ENCODE measurements at places on chromosomes 11 and 22.

- DNase-seq, result no peak
These were observed 24.8 kb upstream of the CLDN5 start for GRCh38 chr22:19548964-19549363.

GRCh38 chr11:128727320-128727719 is 33.4 kb downstream of the FLI1 start:
- DNase-seq, result no peak

DNA sequence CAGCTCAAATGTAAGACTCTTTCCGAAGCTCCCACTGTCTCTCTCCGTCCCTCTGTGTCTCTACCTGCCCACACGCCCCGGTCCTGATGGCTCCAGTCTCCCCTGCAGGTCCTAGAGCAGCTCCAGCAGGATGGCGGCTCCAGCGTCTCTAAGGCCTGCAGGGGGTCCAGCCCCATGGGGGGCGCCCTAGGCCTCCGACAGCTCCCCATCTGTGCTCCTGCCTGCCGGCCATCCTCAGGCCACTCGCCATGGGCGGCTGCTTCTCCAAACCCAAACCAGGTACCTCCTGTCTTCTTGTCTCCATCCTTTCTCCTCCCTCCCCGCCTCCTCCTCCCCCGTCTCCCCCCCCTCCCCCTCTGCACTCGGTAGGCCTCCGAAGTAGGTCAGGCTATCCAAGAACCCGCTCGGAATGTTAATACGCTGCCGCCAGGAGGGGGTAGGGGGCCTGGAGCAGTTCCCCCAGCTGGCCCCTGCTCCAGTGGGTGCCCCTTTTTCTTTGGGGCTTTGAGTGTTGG is 699 bp downstream of the AIFM3 start:
- no peak for DNase-seq

GRCh38 chr11:93537049-93537448 is 6.1 kb downstream of the SMCO4 start:
- DNase-seq, result no peak

Data from H4 (cell line).